ENCODE measurements at places on chromosomes 1 and 21.

GRCh38 chr1:26359981-26360806 is 6.3 kb upstream of the CRYBG2 start:
- DNase-seq: no peak

DNA sequence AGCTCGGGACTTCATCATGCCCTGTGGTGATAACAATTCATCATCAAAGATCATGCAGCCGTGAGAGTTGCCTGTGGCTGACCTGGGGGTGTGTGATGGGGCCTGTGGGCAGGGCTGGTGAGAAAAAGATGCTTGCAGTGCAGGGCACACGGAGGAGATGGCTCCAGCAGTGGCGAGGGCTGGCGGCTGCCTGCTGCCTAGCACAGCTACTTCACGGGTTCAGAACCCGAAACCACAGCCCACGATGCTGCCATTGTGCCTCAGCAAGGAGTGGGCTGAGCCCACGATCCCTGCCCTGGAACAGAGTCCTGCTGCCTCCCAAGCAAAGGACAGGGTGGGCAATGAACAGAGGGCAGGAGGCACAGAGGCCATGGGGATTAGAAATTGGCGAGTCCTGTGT is 631 bp upstream of the KRTAP10-9 start:
- DNase-seq: no peak

DNA sequence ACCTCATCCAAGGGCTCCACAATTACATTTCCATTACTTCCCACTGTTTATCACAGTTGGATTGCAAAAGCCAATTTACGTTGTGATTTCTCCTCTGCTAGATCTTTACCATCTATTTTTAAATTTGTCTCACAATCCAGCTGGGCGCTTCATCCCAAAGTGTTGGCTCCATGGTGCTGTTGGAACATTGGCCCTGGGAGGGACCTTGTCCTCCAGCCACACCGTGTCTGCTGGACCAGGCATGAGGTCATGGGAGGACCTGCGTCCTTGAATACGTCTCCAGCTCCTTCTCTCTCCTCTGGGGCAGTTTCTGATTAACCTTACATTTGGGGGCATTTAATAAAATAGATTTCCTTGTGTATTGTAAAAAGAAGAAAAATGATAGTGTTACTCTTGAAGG is 125.4 kb downstream of the KCNJ6 start:
- DNase-seq: no peak

GRCh38 chr1:91833946-91834345 is 52.0 kb downstream of the TGFBR3 start:
- no peak for DNase-seq

DNA sequence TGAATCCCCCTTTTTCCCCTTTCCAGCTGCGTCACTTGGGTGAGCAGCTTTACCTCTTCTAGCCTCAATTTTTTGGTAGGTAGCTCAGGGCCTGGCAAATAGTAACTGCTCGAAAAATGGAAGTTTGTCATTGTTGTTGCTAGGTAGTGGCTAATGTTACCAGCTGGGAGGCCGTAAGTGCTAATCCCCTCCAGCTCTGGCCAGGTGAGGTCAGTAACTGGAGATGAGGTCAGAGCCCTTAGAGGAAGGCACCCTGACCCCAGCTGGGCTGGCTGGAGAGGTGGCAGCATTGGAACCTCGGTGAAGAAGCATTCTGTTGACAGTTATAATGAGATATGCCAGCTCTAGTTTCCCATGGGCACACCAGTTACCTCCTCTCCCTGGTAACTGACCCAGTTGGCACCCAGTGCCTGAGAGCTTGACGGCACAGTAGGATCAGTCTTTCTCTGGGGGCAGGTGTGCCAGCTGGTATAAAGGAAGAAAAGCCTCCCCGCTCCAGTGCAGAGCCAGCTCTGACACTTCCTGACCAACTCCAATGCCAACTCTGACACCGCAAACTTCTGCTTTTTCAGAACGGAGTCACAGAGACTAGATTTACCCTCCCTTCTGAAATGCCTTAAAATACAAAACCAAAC is 35.0 kb upstream of the SLC2A1 start:
- DNase-seq: no peak

DNA sequence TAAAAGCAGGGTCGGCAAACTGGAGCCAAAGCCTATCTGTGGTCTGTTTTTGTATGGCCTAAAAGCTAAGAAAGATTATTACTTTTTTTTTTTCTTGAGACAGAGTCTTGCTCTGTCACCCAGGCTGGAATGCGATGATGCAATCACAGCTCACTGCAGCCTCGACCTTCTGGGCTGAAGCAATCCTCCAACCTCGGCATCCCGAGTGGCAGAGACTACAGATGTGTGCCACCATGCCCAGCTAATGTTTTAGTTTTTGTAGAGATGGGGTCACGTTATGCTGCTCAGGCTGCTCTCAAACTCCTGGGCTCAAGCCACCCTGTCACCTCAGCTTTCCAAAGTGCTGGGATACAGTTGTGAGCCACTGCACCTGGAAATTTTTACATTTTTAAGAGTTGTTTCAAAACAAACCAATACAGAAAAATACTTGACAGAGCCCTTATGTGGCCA is 6.5 kb upstream of the GLRX2 start:
- DNase-seq: peak; percentile 71

DNA sequence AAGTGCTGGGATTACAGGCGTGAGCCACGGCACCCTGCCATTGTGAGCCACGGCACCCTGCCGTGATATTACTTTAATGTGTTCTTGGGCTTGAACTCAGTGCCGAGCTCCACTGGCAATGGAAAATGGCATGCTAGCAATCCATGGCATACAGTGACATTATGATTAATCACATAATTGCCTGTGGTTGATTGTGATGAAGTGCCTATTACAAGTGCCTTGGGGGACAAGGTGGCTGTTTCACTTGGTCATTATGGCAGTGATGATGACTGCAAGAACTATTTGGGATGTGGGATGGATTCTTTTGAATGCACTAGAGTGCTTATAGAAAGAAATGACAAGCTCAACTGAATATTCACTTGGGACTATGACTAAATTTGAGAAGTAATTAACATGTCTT is 22.3 kb upstream of the HPCAL4 start:
- DNase-seq: no peak

DNA sequence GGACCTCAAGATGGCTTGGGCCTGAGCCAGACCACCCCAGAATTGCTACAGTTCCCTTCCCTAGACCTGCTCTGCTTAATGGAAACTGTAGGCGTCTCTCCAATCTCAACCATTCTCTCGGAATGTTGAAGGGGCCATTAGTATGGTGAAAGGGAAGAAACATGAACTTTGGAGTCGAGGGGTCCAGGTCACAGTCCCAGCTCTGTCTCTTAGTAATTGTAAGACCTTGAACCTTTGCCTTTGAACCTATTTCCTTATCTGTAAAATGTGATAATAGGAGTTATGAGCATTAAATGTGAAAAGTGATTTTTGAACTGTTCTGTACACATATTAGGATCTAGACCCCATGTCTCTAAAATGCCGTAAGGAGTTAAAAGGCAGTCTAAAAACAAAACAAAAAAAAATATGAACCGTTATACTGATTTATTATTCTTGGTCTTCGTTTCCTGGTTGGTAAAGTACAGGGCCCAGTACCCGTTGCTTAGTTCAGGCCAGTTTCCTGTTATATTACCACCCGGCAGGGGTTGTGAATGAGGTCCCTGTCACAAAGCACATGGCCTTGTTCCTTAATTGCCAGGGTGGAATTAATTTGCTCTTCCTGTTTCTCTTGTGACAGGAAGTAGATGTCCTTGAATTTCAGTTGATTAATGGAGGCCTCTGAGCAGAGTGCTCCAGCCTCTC is 42.3 kb downstream of the TCEANC2 start:
- no peak for DNase-seq

DNA sequence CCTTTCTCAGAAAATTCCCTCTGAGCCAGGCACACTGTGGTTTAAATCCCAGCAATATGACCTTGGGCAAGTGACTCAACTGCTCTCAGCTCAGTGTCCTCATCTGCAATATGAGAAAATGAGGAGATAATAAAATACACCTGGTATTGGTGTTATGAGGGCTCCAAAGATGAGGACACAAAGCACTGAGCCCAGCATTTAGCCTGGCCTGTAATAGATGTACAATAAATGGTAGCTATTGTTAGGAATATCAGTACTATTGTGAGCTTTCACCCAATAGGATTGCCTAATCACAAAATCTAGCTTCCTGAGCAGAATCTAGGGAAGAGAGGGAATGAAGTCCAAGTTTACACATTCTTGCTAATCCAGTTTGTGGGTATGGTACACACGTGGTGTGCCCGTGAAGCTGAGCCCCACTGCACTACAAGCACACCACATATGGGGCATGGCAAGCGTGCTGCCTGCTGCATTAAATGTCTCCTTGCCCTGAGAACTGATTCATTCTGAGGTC is 24.3 kb upstream of the SLC30A1 start:
- no peak for DNase-seq

DNA sequence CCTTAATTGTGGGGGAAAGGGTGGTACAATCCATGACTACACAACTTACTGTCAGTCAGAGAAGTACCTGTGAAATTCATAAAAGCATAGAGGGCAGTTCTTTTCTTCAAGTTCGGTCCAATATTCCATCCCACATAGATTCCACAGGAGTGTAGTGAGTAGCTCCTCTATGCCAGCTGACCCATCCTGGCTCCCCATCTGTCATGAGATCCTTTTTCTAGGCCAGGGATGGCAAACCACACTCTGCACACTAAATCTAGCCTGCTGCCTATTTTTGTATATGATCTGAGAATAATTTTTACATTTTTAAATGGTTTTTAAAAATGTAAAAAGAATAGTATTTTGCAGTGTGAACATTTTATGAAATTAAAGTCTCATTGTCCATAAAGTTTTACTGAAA is 107.0 kb upstream of the TSPAN2 start:
- DNase-seq: no peak

DNA sequence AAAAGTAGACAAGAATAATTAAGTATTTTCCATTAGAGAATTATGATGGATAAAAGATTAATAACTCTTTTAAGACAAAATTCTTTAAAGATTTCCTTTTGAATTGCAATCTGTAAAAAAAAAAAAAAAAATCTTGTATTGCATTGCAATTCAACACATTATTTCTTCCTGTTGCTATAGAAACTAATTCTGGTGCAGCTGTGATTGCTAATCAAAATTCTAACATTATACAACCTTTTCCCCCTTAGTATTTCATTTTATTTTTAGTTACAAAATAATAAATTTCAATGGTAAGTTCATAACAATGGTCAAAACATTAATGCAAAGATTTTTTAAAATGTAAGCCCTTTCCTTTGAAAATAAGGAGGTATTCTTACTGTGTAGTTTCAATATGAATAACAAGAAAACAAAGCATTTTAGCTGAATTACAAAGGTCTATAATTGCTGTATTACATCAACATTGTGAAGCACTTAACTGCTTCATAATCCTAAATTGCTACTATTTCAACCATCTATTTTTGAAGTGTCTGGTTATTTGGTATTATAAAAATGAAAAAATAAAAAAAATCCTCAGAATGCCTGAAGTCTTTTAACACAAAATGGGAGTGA is 135.0 kb downstream of the SYT14 start:
- DNase-seq: no peak

- no peak for DNase-seq
These were observed 36.6 kb downstream of the GJA5 start for GRCh38 chr1:147723691-147724323.

Data from GM04504 (cell line).